ENCODE measurements at places on chromosomes 1 and 21.

- DNase-seq, result no peak
These were observed 37.7 kb upstream of the GPR37L1 start for GRCh38 chr1:202084791-202085681.

DNA sequence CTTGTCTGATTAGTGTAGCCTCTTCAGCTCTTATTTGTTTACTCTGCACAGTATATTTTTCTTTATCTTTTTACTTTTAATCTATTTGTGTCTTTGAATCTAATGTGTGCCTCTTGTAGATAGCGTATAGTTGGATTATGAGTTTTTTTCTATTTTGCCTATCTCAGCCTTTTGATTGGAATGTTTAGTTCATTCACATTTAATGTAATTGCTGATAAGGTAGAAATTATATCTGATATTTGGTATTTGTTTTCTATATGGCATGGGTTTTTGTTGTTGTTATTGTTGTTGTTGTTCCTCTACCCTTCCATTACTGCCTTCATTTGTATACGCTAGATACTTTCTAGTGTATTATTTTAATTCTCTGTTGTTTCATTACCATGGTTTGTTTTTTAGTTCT is 131.7 kb upstream of the GRIK3 start:
- DNase-seq, result no peak

GRCh38 chr1:203558064-203558760 is 64.3 kb downstream of the OPTC start:
- no peak for DNase-seq

- DNase-seq, result no peak
These were observed 117.4 kb downstream of the CRYAA start for GRCh38 chr21:43286196-43286595.

DNA sequence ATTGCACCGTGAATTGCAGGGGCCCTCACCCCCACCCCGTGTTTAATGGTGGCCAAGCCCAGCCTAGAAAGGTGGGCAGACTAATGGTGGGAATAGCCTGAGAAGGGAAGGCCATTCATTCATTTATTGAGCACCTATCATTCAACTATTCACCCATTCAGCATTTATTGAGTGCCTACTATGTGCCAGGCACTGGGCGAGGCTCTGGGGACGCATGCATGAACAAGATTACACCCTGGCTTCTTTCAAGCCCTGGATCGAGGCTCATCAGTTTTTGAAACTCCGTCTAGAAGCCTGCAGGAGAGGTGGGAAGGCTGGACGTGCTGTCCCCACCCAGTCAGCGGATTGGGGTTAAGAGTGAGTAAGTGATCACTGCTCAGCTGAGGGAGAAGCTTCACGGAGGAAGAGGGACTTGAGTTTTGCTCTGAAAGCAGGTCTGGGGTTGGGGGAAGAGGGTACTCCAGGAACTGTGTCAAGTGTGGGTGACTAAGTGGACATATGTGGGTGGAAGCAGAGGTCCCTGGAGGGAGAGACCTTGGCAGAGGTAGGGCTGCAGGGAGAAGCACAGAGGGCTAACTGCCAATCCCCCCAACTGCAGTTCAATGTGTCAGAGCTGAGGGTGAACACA is 35.6 kb downstream of the MEF2D start:
- DNase-seq, result no peak

- no peak for DNase-seq
These were observed 16.1 kb downstream of the ZBTB18 start for GRCh38 chr1:244066954-244067716.

- no peak for DNase-seq
These were observed 8.3 kb downstream of the AHCTF1 start for GRCh38 chr1:246923482-246923881.

GRCh38 chr1:4778056-4778455 is 123.6 kb downstream of the AJAP1 start:
- DNase-seq, result no peak

DNA sequence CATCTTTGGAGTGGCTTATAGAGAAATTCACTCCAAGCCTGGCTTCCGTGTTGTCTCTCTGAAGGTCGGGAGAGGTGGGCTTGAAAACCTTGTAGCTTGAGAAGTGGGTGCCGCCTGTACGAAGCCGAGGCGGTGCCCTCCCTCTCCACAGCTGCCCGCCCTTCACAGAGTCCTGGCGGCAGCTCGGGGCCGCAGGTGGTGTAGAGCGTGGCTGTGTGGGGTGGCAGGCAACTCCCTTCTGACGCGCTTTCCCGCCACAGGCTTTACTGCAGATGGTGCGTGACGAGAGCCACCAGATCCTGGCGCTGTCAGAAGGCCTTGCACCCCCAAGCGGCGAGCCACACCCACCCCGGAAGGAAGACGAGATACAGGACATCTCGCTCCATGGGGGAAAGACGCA is 33.1 kb upstream of the DIP2A start:
- no peak for DNase-seq

- DNase-seq, result no peak
These were observed 103.2 kb downstream of the ATF6 start for GRCh38 chr1:161869291-161869690.
